Karpas-422 (cell line): ENCODE measurements at places on chromosomes 12 and 14.
A peak's percentile ranks its signal among the peaks of the same experiment; 100 is the strongest.

GRCh38 chr12:130799051-130799450 is 40.0 kb downstream of the STX2 start:
- H3K27ac ChIP-seq = no peak overlapping the region

DNA sequence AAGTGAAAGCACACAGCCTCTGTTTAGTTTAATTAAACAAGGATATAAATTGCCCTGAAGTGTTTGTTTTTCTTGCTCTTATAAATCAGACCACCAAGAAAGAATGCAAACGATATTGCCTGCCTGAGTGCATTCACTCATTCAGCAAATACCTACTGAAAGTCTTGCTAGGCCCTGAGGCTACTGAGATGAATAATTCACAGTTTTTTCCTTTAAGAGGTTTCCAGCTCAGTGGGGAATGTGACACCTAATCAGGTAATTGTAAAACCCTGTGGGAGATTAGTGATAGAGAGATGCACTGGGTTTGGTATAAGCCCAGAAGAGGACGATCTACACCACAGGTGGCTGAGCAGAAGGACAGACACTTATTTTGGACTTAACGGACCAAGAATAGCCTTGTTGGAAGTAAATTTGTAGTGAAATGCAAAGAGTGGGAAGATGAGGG is 151.4 kb downstream of the SLC35F4 start:
- DNase-seq = no peak
- H3K36me3 ChIP-seq = no peaks in the 10 kb centered on the region
- no peak overlapping the region for H3K27ac ChIP-seq
- peaks cover 6% of the 10 kb centered on the region for H3K27me3 ChIP-seq

- no peaks in the 10 kb centered on the region for H3K27me3 ChIP-seq
- H3K4me3 ChIP-seq = no peak overlapping the region
- no peaks in the 10 kb centered on the region for H3K36me3 ChIP-seq
- no peak overlapping the region for H3K27ac ChIP-seq
Measured at GRCh38 chr12:53211476-53212381, 4.7 kb upstream of the ITGB7 start.

GRCh38 chr12:130041983-130042812 is 120.1 kb upstream of the FZD10 start:
- no peaks in the 10 kb centered on the region for H3K4me1 ChIP-seq
- no peak overlapping the region for H3K27ac ChIP-seq
- no peaks in the 10 kb centered on the region for H3K27me3 ChIP-seq
- H3K4me3 ChIP-seq = no peak overlapping the region
- no peak for DNase-seq
- H3K36me3 ChIP-seq = no peaks in the 10 kb centered on the region

DNA sequence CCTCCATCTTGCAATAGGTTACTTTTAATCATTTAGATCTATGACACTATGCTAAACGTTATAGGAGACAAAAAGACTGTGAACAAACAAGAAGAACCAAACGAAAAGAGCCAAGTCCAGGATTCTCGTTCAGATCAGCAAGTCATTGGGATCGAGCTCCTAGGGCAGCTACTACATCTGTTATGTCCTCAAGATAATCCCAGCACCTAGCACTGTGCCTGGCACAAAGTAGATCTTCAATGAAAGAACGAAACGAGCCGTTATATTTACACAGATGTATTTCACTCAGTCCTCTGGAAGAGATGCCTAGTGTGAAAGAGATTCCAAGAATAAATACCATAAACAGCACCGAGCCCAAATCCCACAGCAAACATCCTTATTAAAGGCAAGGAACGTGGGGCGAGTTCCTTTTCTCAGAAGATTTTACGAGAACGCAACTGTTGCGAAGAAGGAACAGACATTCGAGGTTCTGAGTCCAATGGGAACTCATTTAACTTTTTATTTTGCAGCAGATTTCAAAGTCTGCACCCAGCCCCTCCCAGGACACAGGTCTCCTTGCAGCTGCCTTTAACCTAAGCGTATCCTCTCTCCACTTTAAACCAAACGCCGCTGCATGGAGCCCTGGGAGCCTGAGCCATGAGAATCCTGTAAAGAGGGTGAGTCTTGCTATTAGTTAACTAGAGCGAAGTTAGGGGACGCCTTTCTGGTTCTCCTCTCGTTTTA is 544 bp upstream of the TDP1 start:
- peak overlapping the region; percentile 68 for H3K4me3 ChIP-seq
- no peaks in the 10 kb centered on the region for H3K27me3 ChIP-seq
- no peak for DNase-seq
- H3K27ac ChIP-seq = peak overlapping the region; percentile 44

DNA sequence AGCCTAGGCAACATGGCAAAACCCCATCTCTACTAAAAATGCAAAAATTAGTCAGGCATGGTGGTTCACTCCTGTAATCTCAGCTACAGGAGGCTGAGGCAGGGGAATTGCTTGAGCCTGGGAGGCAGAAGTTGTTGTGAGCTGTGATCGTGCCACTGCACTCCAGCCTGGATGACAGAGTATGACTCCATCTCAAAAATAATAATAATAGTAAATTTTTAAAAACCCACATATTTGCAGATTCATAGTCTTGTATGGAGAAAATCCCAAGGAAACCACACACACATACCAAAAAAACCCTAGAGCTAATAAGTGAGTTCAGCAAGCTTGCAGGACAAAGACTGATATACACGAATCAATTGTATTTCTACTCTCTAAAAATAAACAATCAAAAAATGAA is 19.0 kb upstream of the MTHFD1 start:
- no peak overlapping the region for H3K4me3 ChIP-seq
- H3K4me1 ChIP-seq = no peaks in the 10 kb centered on the region
- no peak overlapping the region for H3K27ac ChIP-seq
- DNase-seq = no peak
